Smooth muscle cell of the brain vasculature (primary cell): ENCODE measurements at places on chromosomes 16 and 17.

- no peak for DNase-seq
These were observed 40.5 kb upstream of the ACSF3 start for GRCh38 chr16:89052890-89053724.

GRCh38 chr17:10042589-10043244 lies 137.6 kb upstream of the RCVRN start:
- no peak for DNase-seq

- DNase-seq: no peak
These were observed 98.0 kb downstream of the CYTH1 start for GRCh38 chr17:78684026-78684425.

GRCh38 chr17:16191604-16192003 lies 23.7 kb downstream of the NCOR1 start:
- DNase-seq: no peak

DNA sequence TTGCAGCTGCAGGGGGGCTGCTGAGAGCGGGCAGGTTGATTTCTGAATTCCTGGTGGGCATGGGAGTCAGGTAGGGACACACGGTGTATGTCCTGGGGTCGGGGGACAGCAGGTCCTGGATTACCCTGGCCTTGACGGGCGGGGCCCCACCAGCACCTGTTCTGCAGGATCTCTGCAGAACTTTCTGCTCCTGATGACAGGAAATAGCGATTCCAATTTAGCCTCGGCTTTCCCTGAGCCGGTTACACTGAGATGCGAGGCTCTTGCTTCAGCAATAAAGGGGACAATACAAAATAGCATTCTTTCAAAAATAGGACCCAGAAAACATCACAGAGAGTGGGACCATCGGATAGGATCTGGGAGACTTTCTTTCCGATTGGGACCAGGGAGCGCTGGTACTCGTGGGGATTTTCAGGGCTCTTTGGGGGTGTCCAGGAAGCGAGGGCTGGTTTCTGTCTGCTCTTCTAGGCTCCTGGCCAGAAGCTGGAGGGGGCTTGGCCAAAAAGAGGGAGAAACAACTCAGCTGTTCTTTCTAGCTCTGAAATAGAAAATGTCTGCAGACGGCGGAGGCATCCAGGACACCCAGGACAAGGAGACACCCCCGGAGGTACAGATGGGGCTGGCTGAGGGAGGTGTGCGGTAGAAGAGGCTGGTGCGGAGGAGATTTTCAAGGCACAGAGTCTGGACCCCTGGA lies 642 bp downstream of the ZNF205 start:
- no peak for DNase-seq

GRCh38 chr17:33551911-33552310 lies 258.8 kb upstream of the ASIC2 start:
- DNase-seq: no peak

GRCh38 chr17:34974794-34975785 lies 5.2 kb upstream of the LIG3 start:
- no peak for DNase-seq

DNA sequence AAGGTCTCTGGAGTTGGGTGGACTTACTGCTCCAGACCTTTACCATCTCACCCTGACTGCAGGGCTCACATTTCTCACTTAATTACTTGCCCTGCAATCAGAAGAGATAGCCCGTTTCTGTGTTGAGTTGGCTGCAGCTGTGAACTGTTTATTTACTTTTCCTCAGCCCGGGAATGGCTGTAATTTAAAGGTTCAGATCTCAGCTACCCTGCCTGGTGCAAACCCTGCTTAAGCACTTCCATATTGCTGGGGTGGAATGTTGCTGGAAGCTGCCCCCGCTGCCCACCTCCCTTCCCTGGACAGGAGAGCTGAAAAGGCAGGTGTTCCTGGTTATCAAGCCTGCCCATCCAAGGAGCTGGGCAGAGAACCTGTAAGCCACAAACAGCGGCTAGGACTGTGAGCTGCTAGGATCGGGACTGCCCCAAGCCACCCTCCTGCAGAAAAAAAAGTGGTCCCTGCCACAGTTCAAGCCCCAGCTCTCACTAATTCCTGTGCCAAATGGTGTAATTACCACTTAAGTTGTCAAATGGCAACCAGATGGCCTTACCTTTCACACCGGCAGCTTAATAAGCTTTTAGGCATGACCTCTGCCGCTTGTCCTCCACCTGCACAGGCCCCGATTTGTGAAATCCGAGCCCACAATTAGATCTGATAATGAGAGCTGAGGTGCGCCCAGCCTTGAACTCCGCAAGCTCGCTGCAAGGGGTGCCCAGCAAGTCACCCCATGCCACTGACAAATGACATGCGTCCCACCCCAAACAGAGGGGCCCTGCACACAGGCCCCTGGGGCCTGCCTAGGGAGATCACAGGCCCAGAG lies 269.8 kb downstream of the C16orf95 start:
- DNase-seq: no peak

DNA sequence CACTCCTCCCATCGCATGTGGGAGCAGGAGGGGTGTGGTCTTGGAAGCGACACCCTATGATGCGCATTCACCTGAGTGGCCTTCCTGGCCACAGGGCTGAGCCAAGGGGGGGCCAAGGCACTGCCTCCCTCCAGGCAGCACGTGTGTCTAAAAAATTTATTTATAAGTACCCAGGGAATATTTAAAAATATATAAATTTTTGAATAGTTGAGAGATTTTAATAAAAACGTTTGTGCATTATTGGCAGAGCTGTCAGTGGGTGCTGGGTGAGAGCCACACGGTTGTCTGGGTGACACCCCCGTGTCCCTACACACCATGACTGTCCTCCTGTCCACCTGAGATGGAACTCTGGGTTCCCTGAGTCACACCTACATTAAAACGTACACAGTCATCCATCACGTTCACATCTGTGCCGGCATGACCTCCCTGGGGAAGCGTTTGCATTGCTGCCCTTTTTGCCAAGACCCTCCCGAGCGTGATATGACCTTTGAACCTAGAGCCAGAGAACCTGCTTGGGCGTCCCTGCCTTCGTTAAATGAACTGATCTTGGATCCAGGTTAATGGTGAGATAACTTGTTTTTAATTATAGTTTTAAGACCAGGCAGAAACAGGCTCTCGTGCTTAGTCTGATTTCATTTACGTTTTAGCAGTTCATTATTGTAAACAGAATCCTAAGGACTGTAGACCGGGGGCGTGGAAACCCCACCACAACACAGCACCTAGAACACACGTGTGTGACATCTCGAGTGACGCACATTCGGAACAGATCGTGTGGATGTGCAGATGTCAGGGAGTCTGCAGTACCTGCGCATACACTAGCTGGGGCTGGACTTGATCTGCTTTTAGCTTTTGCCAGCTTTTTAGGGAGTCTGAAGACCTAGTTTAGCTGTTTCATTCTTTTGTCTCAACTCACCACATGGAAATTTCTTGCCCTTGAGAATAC lies 192.8 kb upstream of the CHMP6 start:
- DNase-seq: no peak

GRCh38 chr17:57447990-57448758 lies 191.9 kb downstream of the MSI2 start:
- no peak for DNase-seq
